ENCODE measurements at places on chromosomes 11 and 22.

DNA sequence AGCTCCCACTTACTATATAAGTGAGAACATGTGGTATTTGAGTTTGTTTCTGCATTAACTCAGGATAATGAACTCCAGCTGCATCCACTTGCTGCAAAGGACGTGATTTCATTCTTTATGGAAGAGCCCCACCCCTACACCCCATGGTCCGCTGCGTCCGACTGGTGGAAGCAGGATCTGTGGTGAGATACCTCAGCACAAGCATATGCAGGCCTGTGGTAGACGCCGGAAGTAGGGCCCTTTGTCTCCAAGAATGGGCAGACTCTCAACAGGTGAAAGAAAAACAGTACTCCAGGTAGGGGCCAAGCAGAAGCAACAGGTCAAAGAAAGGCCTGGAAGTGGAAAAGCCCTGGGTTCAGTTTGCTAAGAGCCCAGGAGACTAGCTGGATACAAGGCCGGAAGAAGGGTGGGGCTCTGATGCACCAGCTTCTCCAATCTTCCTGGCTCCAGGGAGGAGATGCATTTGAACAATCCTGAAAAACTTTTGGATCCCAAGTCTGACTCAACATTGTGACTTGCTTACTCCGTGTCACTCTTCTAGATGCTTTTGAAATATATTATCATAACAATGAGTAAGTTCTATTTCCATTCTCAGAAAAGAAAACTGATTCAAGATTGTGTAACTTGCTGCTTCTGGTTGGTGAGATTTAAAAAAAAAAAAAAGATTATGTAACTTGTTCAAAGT, 30.4 kb downstream of the NEAT1 start:
- DNase-seq = no peak

GRCh38 chr11:128587415-128587814, at the start of gene ETS1:
TSS of gene ETS1 (minus strand) at chr11:128587558. CDS start at chr11:128573130, 14,428 bp downstream.
- DNase-seq = no peak

- DNase-seq = no peak
These were observed 9.4 kb downstream of the KLHL22 start for GRCh38 chr22:20486229-20486628.

- DNase-seq = peak; percentile 86
These were observed 107.4 kb downstream of the ZBTB16 start for GRCh38 chr11:114166897-114167323.

GRCh38 chr22:44665115-44665514, 36.9 kb upstream of the PRR5 start:
- DNase-seq = no peak

DNA sequence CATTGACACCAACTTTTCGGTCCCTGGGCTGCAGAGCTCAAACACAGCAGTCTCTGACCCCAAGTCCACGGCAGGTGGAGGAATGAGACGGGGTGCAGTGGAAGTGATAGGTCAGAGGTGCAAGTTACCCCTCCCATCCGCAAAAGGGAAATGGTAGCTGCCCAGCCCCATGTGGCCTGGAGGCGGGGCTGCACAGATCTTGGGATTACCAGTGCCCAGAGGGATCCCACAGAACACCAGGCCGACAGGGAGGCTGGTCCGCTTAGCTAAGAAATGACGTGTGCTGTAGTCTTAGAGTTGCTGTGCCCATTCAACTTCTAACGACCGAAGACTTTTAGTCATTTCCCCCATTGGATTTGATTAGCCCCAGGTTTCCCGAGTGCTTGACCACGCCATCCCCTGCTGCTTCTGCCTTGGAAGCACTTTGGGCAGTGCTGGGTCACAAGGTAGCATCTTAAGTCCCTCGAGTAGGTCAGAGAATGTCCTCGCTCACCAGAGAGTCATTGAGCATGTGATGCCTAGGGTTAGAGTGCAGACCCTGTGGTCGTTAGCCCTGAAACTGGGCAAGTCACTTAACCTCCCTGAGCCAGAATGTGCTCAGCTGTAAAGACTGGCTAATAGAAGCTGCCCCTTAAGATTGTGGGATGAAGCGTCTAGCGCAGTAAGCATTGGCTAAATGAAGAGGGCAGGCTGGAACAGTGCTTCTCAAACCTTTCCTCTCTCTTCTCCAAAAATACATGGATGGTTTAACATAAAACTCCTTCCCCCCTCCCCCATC, 4.2 kb downstream of the PTGDR2 start:
- no peak for DNase-seq

DNA sequence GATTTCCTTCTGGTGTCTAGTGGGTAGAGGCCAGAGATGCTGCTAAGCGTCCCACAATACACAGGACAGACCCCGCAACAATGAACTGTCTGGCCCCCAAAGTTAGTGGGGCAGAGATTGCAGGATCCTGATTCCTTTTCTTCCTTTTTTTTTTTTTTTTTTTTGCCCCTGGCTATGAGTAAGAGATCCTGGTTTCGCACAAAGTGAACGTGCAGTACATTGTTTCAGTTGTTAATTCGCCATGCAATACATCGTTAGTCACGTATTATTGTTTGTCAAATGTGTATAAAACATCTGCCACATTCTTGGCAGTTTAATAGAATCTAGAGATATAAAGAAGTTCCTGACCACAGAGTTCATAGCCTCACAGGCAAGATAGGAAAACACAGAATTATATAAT, 20.2 kb downstream of the ST3GAL4 start:
- no peak for DNase-seq

DNA sequence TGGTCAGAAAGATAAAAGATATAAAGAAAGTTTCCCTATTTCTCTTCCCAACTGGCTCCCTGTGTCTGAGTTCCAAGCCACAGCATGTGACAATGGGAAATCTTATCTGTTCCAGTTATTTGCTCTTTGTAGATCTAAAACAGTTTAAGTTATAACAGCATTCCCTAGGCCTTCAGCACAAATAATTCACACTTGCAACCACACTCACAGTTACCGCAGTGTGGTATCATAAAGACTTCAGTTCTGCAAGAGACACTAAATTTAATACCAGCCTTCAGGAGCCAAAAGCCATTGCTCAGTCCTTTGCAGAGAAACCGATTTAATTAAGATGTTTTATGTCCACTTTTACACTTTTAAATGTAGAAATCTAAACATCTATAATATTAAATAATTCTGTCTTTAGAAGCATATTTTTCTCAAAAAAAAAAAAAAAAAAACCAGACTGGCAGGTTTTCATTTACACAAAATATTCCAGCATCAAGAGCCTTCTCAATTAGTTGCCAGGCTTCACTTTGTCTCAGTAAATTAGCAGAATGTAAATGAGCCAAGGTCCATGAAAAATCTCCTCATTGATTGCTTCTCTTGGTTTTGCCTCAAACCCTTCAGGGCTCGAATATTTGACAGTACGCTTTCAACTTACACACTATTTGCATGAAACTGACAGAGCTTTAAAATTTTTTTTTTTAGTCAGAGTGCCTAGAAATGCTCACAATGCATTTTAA, 300.0 kb upstream of the DDI1 start:
- no peak for DNase-seq

GRCh38 chr11:116421529-116422185, 351.1 kb downstream of the BUD13 start:
- no peak for DNase-seq

DNA sequence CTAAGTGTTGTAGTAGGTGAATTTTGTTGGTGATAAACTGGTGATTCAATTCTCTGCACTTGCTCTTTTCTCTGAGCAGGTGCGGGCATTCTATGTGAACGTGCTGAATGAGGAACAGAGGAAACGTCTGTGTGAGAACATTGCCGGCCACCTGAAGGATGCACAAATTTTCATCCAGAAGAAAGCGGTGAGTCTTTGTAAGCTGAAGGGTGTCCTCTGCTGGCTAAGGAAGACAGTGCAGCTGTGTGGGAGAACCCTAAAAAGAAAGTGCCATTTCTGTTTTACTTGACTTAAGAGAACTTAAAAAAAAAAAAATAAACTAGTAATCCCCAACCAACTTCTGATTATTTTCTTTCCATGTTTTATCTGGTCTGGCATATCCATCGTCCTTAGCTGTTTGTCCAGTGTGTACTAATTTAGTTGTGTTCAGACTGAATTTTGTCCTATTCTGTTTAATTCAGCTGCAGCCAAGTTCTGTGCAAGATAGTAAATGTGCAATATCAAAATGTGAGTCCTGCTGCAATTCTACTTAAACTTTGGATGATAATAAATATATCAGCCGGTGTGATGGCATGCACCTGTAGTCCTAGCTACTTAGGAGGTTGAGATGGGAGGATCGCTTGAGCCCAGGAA, 29.6 kb downstream of the CAT start:
- DNase-seq = no peak

- DNase-seq = no peak
These were observed 179.9 kb downstream of the GRIA4 start for GRCh38 chr11:105789579-105790420.

DNA sequence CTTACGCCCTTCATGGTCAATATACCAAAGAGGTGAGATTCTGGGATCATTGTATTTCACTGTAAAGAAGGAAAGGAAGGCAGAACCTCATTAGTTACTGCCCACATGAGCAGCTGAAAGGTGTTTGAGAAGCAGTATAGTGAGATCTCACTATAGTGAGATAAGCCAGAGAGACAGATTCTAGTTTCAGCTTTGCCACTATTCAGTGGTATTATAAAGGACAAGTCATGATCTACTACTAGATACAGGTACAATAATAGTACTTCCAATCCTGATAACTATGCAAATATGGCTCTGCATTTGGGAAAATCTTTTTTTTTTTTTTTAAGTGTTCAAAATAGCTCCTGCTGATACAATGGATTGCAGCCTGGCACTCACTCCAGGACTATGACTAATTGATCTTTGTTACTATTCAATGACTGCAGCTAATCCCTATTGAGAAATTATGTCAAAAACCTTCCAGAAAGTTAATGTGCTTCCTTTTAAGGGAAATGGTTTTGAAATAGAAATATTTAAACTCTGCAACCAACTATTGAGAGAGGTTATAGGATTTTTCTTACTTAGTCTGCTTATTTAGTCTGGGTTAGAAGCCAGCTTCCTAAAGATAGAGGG, 8.3 kb upstream of the DLAT start:
- DNase-seq = no peak

DNA sequence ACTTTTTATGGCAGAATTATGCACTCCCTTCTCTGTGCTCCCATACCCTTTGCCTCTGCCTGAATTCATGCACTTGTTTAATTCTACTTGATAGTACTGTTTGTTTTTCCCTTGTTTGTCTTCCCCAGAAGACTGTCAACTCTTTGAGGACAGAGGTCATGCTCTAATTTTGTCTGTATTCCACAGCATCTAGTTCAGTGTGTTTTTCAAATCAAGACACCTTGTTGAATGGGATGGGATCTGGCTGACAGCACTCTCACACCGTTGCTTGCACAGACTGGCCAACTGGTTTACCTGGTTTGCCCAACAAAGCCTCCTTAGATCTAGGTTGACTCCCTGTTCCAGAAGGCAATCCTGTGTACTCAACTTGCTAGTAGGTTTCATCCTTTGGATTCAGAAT, 121.2 kb upstream of the TIMP3 start:
- no peak for DNase-seq

DNA sequence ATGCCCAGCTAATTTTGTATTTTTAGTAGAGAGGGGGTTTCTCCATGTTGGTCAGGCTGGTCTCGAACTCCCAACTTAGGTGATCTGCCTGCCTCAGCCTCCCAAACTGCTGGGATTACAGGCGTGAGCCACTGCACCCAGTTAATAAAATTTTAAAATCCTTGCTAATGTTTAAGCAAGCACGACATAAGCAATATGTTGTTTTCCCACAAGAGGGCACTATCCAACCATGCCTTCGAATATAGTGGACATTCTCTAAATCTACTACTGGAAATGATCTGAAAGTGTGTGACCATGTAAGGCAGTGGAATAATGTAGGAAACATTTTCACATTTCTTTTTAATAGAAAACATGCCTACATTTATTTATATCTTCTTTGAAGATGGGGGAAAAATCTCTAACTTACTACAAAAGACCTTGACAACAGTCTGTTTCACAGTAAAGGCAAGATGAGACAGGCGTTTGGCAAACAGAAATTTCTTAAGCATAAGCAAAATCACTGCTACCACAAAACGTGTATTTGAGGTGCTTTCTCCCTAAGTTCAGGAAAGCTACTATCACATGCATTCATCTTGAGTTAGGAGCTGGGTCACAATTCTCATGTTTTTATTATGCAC, 38.2 kb downstream of the PITPNB start:
- no peak for DNase-seq

- DNase-seq = no peak
These were observed 68.2 kb upstream of the EED start for GRCh38 chr11:86176165-86176884.

DNA sequence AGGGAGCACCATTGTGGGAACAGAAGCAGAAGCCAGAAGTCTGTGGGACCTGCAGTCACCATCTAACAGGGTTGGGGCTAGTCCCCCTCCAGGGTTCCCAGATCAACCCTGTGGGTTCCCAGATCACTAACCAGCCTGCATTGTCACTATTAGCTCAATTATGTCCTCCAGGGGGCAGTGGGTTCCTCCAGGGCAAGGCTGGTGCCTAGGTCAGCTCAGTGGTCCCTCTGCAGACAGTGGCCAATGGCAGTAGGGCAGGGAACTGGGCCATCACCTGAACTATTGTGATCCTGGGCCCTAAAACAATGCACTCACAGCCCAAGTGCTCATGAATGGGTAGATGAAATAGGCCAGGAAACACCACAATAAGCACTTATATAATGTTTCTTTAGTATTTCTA, 18.8 kb upstream of the PRSS23 start:
- no peak for DNase-seq

GRCh38 chr11:130137999-130138398, 21.6 kb upstream of the ST14 start:
- no peak for DNase-seq

DNA sequence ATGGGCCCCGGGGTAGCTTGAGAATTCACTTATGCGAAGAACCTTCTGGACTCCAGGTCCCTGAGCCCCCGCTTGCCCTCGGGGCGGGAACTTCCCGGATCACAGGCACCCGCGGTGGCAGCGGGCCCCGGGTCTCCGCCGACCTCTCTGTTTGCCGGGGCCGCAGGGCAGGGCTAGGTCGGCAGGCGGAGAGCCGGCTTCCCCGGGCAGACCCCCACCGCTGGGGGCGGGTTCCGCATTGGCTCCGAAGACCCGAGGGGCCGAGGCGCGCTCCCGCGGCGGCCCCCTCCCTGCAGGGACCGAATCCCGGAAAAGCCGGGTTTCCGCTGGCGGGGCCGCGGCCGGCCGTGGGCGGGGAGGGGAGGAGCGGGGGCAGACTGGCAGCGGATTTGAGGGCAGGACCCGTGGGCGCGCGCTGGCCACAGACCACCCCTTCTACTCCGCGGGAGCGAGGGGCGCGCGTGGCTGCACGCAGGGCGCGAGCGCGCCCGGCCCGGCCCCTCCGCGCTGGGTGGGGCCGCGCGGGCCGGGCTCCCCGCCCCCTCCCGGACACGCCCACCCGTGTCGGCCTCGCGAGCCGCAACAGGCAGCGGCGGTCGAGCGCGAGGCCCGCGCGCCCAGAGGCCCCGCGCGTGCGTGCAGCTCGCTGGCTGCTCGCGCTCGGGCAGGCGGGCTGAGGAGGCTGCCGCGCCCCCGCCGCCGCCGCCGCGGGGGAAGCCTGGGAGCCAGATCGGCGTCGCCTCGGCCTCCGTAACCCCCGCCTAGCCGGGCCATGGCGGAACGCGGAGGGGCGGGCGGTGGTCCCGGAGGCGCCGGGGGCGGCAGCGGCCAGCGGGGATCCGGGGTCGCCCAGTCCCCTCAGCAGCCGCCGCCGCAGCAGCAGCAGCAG, at the start of gene PACS1:
Gene PACS1 (plus strand): TSS at position 558 of the 889 bp plus-strand sequence. CDS start 215 bp downstream, at position 773.
- DNase-seq = no peak
